Renal cortical epithelial cell (primary cell): ENCODE measurements at places on chromosomes 2 and 18. TPM values are rescaled to one million over a fixed set of nuclear protein-coding genes. Genes with fewer than 3 reads are reported as not detected.

GRCh38 chr2:39435741-39436591, 1.1 kb downstream of the MAP4K3 start:
- peak; percentile 63 for DNase-seq

Gene PARD6G
- 1.2 and 1.5 TPM in 2 replicates for total RNA-seq

Gene WDR33
- total RNA-seq, result 20.7 and 60.7 TPM in 2 replicates

Gene GKN2
- not detected in 2 replicates for total RNA-seq

- DNase-seq, result no peak
These were observed 211.4 kb upstream of the SALL3 start for GRCh38 chr18:78768221-78768620.

GRCh38 chr2:199468561-199469513, 11.1 kb upstream of the SATB2 start:
- DNase-seq, result no peak

Gene FAM228A
- 0.05 and 0.35 TPM in 2 replicates for total RNA-seq

Gene FOXD4L1
- 0.20 TPM in 1 of 2 replicates, not detected in the other for total RNA-seq

DNA sequence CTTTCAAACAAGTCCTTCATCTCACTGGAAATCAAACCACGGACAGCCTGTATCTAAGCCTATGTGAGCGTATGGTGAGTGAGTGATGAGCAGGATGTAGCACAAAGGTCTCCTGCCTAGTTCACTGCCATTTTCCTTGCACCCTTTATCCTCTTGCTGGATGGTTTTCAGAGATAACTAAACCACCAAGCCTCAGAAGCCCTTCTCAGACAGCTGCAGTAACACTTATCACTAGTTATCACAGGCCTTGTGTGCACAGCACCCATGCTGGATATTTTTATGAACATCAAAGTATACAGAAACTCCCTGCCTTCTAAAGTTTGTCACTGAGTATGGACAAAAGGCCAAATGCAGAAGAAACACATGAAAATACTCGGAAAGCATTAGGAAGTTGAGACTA, 69.5 kb downstream of the C1D start:
- DNase-seq, result no peak

GRCh38 chr2:201070948-201071478, 458 bp downstream of the HYCC2 start:
- DNase-seq, result peak; percentile 45

- no peak for DNase-seq
These were observed 21.3 kb downstream of the DYTN start for GRCh38 chr2:206696910-206697309.

DNA sequence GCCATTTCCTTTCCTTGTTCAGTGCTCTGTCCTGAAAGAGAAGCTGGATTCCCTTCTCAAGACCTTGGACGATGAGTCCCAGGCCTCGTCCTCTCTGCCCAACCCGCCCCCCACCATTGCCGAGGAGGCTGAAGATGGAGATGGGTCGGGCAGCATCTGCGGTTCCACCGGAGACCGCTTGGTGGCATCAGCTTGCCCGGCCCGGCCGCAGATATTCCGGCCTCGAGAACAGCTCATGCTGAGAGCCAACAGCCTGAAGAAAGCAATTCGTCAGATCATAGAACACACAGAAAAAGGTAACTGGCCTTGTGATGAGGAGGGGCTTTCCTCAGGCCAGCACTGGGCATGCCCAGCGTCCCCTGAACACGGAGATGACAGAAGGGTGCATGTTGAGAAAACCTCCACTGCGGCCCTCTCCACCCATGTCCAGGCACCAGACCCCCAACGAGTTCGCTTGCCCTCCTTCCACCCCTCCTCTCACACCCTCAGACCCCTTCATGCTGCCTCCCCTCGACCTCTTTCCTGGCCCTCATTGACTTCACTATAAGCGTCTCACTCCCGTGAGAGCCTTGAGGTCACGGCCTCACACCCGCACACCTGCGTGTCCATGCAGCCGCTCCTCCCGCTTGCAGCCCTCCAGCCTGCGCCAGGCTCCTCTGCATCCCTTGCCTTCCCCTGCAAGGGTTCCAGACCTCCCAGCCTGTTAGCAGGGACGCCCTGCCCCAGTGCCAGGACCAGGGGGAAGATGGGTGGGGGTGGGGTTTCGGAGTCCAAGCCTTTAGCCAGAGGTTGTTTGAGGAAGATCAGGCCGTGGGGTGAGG, 95.0 kb downstream of the DGKD start:
- DNase-seq, result peak; percentile 12

DNA sequence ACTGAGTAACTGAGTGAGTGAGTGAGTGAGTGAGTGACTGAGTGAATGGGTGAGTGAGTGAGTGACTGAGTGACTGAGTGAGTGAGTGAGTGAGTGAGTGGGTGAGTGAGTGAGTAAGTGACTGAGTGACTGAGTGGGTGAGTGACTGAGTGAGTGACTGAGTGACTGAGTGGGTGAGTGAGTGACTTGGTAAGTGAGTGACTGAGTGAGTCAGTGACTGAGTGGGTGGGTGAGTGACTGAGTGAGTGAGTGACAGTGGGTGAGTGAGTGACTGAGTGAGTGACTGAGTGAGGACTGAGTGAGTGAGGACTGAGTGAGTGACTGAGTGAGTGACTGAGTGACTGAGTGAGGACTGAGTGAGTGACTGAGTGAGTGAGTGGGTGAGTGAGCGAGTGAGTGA, 13.9 kb downstream of the MAL start:
- no peak for DNase-seq

GRCh38 chr2:8541636-8542035, 140.2 kb upstream of the ID2 start:
- no peak for DNase-seq

DNA sequence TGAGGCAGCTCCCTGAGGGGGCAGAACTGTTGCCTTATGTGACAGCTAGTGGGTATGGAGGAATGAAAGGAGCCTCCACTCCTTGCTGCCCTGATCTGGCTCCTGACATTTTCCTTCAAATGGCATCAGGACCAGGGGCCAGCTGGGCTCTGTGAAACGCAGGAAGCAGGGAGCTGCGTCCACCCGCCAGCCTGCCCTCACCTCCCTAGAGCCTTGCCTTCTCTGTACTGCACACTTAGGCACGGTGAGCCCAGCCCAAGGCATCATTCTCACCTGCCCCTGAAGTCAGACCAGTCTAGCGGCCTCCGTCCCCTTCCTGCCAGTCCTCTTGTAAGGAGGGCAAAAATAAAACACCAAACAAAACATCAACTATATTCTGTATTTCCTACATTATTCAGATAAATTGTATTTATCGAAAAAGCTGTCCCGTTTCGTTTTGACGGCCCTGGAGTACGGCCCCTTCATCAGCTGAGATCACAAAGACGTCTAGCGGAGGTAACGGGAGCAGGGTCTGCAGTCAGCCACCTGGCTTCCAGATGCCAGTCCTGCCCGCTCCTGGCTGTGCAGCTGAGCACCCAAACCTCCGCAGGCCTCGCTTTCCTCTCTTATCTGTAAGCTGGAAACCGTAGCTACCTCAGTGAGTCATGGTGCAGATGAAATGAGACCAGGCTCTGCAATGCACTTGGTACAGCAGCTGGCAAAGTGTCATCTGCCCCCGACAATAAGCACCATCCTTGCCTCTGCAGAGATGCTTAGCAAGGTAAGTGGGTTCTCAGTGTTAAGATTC, 6.9 kb upstream of the CTDP1 start:
- no peak for DNase-seq

DNA sequence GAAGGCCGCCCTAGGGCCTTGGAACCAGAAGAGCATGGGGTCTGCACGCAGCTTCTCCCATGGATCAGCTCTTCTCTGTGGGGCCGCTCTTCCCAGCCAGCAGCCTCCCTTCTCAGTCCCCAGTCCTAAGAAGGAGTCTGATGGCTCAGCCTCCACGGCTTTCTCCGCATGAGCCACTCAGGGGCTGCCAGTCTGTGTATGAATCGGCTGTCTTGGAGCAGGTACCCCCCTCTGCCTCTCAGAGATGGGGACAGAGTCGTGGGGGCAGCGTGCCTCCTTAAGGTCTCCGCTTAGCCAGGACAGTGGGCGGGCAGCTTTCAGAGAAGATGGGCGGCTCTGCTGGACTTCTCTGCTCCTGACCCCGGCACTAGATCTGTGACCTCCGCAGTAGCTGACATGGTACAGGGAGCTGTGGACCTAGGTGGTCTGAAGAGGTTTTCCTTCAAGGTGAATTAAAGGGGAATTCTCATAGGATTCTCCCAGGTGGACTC, 21.6 kb downstream of the INPP5D start:
- no peak for DNase-seq

- DNase-seq, result no peak
These were observed 200.3 kb downstream of the PDE11A start for GRCh38 chr2:177872286-177872685.

Gene SPP2
- not detected in 2 replicates for total RNA-seq

- no peak for DNase-seq
These were observed 85.9 kb downstream of the SMAD7 start for GRCh38 chr18:48864876-48865275.

- DNase-seq, result no peak
These were observed 93.9 kb downstream of the EVA1A start for GRCh38 chr2:75466708-75467311.

Gene HDAC4
- 8.3 and 29.4 TPM in 2 replicates for total RNA-seq

Gene ASPRV1
- total RNA-seq, result 0.20 TPM in 1 of 2 replicates, not detected in the other

DNA sequence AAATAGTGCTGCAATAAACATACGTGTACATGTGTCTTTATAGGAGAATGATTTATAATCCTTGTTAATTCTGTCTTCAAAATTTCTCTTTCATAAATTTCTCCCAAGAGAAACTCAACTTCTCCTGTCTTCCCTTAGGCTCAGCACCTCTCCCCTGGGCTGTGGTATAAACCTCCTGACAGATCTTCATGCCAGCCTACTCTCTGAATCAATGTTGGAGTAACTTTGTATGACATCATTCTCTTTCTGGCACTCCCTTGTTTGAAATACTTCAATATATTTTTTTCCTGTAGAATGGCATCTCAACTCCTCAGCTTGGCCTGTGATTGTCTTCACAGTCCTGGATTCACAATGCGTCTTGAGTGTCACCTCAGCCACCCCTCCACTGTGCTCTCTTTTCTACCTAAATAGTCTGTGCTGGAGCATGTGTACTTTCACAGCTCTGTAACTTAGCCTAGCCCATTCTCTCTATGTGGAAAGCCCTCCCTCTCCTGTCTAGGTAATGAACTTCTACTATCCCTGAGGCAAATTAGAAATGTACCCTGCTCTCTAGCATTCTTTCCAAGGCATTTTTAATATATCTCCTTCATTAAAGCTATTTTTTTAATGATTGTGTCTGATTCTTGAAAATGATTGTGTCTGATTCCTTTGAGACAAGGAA, 649.9 kb upstream of the FANCL start:
- DNase-seq, result no peak

Gene WNT10A
- 13.5 and 21.5 TPM in 2 replicates for total RNA-seq

GRCh38 chr2:112996635-112997034, 8.6 kb upstream of the IL36A start:
- DNase-seq, result no peak

DNA sequence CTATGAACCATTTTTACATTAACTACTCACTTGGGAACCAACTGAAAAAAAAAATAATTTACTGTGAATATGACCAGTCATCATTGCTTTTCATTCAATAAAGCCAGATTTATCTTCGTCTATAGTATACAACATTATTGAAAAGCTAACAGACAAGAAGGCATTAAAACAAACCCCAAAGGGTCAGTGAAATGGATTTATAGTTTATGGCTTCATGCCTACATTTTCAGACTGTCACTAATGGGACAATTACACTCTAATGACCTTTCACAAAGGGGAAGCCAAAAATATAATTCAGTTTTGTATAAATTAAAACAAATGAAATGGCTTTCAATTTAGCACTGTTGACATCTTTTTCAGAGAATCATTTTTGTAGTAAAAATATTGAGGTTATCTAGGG, 169.1 kb downstream of the DSEL start:
- DNase-seq, result no peak

- peak; percentile 61 for DNase-seq
These were observed 135.2 kb upstream of the HAAO start for GRCh38 chr2:42927334-42928160.

Gene EGR4
- not detected in 2 replicates for total RNA-seq

DNA sequence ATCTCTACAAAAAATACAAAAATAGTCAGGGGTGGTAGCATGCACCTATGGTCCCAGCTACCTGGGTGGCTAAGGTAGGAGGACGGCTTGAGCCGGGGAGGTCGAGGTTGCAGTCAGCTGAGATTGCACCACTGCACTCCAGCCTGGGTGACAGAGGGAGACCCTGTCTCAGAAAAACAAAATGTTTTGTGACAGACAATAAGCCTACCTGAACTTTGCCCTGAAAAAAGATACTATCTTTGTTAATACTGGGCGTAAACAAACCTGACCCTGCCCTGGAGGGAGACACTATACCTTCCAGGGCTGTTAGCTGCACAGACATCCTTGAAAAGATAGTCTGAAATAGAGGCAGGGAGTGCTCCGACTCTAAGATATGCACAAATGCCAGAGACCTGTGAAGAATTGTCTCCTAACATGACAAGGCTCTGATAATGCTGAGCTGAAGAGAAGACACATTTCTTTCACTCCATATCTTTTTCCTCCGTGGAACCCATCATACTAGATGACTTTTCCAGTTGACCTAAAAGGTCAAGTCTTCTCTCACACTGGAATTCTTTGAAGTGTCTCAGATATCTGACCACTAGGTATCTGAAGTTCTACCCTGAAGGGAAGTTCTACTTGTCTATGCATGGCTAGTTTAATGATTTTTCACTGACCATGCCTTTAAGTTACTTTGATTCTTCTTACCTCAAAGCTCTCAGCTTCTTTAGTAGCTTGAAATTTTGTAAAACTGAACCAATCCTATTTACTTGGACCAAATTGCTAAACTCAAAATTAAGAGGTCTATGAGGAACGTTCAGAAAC, 20.9 kb upstream of the HK2 start:
- DNase-seq, result peak; percentile 57

Gene POTEC
- total RNA-seq, result 0.52 TPM in 1 of 2 replicates, not detected in the other

DNA sequence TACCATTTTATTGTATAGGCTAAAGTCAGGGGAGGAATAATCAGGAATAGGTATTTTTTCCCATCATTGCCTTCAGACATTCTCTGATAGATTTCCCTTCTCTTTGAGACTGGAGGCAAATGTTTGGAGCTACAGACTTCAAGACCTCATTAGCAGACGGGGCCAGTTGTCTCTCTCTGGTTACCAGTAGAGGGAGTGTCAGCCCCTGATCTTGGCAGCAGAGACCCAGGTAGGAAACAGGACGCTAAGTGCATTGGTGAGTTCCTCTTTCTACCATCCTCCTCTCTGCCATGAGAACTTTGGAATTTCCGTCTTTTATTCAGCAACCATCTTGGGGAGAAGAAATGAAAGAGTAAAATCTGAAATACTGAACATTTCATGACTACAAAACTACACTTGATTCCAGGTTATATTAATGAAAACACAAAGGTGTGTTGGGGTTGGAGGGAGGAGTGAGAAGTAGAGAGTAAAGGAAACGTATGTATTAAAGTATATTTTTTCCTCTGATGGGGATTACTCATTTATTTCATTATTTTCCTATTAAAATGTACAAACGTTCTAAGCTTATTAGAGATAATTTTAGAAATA, 186.2 kb upstream of the GCFC2 start:
- peak; percentile 37 for DNase-seq

Gene SERPINB13
- not detected in 2 replicates for total RNA-seq

Gene PARD3B
- total RNA-seq, result 5.6 and 16.4 TPM in 2 replicates

- DNase-seq, result no peak
These were observed 92.6 kb upstream of the ITGA4 start for GRCh38 chr2:181364492-181365170.

- DNase-seq, result peak; percentile 22
These were observed 35.7 kb upstream of the TAF4B start for GRCh38 chr18:26190506-26190905.
